Right renal cortex interstitium (tissue), 3 donors: ENCODE measurements at places on chromosomes 3 and 15.

DNA sequence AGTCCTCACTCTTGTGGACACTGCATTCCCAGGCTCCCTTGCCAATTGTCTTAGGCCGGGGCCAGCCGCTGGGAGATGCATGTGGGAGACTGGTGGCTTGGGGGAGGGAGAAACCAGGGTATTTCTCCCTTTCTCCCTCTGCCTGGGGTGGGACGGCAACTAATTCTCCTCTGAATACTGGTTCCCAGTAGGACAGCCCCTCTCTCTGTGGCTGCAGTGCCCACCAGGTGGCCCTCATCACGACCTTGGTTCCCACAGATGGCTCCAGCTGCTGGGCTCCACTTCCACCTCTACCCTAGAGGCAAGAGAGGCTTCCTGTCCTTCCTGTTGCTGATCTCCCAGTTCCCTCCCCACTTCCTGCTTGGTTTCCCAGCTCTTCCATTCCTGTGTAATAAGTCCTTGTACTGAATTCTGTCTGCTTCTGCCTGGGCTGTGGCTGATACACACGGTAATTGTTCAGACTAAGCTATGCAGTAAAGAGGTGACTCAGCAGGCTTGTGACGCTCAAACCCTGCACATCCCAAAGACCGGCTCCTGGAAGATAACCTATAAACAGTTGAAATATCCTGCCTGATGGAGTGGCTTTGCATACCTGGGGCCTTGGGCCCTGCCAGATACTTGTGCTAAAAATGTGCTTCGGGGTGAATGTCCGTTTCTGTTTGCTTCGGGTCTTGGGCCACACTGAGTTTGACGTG lies 20.4 kb upstream of the COPG1 start:
- DNase-seq: no peak

DNA sequence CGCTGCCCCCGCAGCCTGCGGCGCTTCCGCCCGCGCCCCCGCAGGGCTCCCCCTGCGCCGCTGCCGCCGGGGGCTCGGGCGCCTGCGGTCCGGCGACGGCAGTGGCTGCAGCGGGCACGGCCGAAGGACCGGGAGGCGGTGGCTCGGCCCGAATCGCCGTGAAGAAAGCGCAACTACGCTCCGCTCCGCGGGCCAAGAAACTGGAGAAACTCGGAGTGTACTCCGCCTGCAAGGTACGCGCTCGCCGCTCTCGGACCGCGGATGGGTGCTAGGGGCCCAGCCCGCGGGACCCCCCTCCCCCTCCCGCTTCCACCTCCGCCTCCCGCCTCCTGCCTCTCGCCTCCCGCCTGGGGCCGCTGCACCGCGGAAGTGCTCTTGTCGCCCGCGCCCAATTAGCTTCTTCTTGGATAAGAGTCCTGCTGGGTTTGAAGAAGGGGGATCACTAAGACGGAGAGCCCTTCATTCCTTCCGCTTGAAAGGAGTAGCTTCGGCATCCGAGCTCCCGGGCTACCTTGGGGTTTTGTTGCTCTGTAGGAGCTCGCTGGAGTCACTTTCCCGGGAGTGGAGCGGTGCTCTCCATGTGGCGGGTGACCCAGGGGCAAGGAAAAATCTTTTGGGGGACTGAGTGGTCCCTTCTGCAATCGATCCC lies 426 bp downstream of the KAT2B start:
- DNase-seq: no peak

DNA sequence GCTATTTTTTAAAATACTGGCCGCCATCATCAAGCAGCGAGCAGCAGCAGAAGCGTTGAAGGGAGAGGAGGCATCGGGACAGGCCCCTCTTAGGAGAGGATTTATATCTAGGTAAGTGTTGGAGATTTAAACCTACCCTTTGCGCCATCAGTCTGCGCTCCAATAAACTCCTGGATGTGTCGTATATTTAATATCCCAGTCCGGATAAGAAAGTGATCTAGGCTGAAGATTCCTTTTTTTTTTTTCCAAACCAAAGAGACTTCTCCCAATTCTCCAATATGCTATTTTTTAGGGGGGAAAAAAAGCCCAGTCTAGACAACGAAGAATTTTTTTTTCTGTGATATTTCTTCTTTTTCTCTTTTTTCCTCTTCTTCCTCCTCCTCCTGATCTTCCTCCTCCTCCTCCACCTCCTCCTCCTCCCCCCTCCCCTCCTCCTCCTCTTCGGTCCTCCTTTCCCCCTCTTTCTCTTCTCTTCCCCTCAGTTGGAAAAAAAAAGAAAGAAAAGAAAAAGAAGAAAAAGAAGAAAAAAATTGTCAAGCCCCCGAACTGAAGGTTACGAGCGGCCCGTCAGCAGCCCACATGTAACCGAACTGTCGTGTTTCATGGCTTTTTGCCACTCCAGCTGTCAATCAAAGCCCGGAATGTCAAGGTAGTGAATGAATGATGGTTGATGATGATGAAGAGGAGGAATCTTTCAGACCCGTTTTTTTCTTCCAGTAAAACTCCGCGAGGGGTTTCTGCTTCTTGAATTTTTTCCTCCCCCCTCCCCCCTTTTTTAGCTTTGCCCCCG lies 835 bp downstream of the MEIS2 start:
- DNase-seq: no peak

DNA sequence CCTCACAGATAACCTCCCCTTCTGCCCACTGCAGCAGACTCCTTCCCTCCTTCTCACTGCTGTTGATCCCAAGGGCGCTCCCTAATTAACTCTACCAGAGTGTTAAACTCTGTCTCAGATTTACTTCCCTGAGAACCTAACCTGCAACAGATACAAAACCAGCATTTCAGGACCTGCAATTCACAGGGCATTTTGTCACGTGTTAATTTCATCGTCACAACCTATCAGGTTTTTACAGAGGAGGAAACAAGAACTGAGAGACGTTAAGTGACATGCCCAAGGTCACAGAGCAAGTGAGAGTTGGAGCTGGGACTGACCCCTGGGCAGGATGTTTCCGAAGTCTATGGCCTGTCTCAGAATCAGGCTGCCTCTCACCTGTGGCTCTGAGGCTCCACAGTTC lies 223.9 kb downstream of the UACA start:
- no peak for DNase-seq

DNA sequence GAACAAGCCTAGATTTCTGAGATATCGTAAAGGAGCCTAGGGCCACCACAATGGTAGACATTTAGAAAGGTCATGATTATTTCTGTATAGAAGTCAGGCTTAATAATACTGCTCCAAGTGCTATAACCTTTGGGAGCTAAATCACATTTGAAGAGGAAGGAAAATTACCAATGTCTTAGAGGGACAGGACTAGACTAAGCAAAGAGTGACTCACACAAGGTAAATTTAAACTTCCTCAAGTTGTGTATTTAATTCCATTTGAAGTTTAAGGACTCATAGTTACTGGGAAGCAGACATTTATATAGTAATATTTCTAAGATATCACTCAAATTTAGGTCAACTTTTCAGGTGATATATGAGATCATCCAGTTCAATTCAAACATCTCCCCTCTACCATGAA lies 227.6 kb upstream of the MME start:
- no peak for DNase-seq

DNA sequence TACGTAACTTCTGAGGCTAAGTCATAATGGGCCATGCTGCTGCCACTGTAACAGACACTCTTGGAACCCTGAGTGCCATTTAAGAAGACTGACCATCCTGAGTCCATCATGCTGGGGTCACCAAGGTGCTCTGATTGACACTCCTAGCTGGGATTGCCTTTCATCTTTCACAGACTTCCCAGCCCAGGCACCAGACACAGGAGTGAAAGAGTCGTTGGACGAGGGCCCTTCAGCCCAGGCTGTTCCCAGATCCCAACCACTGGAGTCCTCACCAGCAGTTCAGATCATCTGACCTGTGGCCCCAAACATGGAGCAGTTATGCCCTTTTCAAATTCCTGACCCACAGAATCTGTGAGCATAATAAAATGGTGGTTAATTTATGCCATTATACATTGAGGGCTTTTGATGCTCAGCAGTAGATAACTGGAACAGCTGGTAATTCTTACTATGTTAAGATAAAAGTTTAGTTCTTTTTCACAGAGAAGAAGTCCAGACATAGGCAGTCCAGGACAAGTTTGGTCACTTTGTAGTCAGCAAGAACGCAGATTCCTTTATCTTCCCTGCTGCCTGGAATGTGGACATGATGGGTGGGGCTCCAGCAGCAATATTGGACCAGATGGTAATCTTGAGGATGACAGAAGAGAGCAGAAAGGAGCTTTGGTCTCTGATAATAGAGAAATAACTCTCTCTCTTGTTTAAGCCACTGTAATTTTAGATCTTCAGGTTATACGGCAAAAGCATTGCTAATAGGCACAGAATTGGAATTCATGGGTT lies 7.3 kb upstream of the EHD4 start:
- no peak for DNase-seq

GRCh38 chr3:107198581-107199181 lies 178.6 kb upstream of the CCDC54 start:
- DNase-seq: peak; percentile 38

GRCh38 chr3:18295171-18295920 lies 129.8 kb downstream of the SATB1 start:
- DNase-seq: no peak

GRCh38 chr3:87727783-87728182 lies 331.0 kb downstream of the CGGBP1 start:
- no peak for DNase-seq

DNA sequence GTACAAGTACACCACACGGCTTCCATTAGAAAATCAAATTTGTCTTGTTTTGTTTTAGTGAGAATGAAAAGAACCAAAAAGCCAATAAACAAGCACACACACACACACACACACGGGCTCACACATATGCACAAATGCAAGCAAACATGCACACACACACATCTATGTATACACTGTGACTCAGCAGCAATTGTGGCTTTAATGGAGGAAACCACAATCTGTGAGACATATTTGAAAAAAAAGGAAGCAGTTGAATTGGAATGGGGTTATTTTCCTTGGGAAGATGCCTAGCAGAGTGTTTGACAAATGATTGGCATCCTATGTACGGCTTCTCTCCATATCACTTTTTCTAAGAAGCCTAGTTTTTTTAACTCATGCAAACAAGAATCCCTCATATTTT lies 201.1 kb upstream of the ARRDC4 start:
- DNase-seq: no peak

GRCh38 chr3:161905520-161906132 lies 409.0 kb downstream of the OTOL1 start:
- DNase-seq: no peak

GRCh38 chr3:130925628-130926027 lies 31.7 kb downstream of the ATP2C1 start:
- no peak for DNase-seq

DNA sequence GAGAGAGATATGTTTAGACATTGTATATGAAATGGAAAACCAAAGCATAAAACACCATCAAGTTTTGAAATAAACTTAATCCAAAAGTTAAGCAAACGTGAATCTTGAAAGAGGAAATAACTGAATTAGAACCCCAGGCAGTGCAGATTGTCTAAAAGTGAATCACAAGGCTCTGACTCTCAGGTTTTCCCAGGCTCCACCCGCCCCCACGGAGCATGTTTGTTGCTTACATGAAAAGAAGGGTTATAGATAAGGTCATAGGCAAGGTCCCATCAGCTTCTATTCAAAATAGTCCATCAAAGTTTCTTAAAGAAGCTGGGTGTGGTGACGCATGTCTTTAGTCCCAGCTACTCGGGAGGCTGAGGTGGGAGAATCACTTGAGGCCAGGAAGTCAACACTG lies 29.0 kb upstream of the SLMAP start:
- no peak for DNase-seq

GRCh38 chr15:65285291-65286068 lies 1.2 kb downstream of the PARP16 start:
- DNase-seq: no peak

- DNase-seq: no peak
Observed at GRCh38 chr3:33377931-33378330, 62.3 kb downstream of the UBP1 start.

DNA sequence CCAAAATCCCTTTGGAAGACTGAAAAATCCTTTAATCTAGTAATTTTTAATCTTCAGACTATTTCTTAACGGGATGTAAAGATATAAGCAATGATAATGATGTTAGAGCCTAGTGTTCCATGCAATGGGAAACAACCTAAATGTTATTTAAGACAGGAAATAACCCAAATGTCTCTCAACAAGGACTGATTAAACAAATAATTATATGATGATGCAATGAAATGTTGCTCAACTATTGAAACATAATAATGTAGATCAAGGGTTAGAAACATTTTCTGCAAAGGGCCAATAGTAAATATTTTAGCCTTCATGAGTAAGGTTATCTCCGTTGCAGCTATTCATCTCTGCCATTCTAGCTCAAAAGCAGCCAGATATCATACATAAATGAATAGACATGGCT lies 275.4 kb downstream of the NEK10 start:
- no peak for DNase-seq

- DNase-seq: no peak
Observed at GRCh38 chr3:105613120-105613519, 246.4 kb downstream of the ALCAM start.

- DNase-seq: peak; percentile 61
Observed at GRCh38 chr3:146469150-146470017, at the start of gene PLSCR2. TSS of gene PLSCR2 (minus strand) at chr3:146469561. CDS start at chr3:146459904, 9,657 bp downstream.

- no peak for DNase-seq
Observed at GRCh38 chr3:172236771-172237742, 197.7 kb downstream of the FNDC3B start.

DNA sequence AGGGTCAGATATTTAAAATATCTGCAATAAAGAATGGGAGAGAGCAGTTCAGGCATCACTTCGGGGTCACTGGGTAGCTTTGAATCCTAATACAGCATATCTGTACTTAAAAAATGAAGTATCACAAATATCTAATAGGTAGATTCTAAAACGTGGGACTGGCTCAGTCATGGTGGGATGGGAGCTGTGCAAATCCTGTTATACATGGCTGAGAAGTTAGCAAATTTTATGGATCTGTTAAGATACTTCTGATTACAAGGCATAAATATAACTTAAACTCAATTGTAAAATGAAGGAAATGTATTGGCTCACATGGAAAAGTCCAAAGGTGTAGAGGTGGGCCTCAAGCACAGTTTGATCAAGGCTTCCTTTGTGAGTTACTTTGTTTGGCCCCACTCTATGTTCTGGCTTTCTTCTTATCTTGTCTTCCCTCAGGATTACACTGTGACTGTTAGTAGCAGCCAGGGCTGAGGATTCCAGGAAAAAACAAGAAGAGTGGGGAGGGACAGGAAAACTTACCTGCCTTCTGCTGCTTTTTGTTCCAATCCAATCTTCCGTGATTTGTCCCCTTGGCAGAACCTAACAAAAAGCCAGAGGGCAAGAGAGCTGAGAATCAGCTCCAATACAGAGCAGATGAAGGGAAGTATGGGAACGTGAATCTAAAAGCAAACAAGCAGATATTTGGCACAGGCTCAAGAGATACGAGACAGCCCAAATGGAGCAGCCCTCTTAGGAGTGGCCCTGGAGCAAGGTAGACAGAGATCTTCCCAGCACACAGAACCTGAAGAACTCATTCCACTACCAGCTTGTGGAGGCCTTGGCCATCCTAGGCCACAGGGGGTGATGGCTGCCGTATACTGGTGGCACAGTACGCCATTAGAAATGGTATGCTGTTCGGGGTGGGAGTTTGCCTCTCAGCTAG lies 10.9 kb downstream of the PAQR9 start:
- DNase-seq: no peak

DNA sequence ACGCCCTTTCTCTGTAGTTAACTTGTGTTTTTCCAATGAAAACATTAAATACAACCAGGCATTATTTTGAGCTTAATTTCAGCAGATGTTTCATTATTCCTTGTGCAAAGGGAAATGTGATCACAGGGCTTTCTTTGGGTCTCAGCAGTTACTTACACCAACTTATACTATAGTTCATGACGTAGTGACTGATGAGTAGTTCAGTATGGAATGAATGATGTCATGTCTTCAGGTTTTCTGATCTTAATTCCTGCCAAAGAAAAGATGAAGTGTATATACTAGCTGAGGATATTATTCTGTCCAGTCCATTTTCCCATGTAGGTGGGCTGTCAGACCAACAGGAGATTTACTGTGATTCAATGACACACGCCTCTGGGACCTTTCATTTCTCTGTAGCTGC lies 61.3 kb downstream of the MYRIP start:
- no peak for DNase-seq
